ENCODE measurements at places on chromosomes 1 and 21.

GRCh38 chr1:98706173-98706843 lies 44.8 kb downstream of the SNX7 start:
- no peak for DNase-seq

GRCh38 chr1:65167586-65168242 lies 19.7 kb downstream of the AK4 start:
- DNase-seq: no peak

GRCh38 chr21:24852610-24853195 lies 754.6 kb downstream of the MRPL39 start:
- DNase-seq: no peak

DNA sequence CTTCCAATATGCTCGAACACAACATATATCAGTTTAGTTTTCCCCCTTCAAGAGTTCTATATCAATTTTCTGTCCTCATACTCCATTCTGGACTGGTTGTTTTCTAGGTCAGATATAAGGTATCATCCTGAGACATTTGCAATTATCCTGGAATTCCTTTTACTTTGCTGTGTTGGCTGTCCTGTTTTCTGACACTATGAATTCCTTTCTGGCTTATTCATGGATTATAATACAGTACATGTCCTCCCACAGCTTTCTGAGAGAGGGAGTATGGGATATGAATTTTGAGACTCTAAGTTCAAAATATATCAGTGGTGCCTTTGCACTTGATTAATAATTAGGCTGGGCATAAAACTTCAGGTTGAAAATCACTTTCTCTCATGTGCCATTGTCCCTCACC lies 11.9 kb downstream of the PHTF1 start:
- no peak for DNase-seq

- DNase-seq: no peak
Observed at GRCh38 chr1:179775009-179775408, 31.9 kb downstream of the FAM163A start.

GRCh38 chr1:40226192-40226591 lies 21.5 kb upstream of the TMCO2 start:
- DNase-seq: no peak

- DNase-seq: no peak
Observed at GRCh38 chr1:180916771-180917170, 4.1 kb downstream of the KIAA1614 start.

GRCh38 chr1:185846672-185847444 lies 112.7 kb downstream of the HMCN1 start:
- no peak for DNase-seq

- DNase-seq: peak; percentile 81
Observed at GRCh38 chr1:168343566-168343965, 62.9 kb downstream of the TBX19 start.

DNA sequence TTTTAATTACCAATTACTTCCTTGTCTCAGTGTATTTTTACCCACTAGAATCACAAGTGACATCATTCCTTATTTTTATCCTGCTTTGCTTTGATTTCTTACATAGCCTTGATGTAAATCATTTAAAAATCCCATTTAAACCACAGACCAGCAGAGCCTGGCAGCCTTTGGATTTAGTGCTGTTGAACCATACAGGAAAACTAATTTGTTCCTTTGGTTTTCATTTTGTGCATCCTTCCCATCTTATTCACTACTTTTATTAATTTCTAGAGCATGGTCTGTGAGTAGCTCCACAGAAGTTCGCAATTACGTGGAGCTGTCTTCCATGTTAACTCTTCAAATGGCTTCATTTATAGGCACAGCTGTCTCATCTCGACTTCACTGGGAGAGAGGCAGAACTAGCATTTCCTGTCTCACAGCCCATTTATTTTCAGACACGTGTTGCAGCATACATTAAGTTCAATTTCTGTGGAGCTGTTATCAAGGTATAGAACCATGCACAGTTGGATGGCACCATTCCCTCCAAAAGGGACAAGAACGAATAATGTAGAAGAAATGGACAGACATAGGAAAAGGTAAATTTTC lies 235.3 kb downstream of the MRPL39 start:
- no peak for DNase-seq

DNA sequence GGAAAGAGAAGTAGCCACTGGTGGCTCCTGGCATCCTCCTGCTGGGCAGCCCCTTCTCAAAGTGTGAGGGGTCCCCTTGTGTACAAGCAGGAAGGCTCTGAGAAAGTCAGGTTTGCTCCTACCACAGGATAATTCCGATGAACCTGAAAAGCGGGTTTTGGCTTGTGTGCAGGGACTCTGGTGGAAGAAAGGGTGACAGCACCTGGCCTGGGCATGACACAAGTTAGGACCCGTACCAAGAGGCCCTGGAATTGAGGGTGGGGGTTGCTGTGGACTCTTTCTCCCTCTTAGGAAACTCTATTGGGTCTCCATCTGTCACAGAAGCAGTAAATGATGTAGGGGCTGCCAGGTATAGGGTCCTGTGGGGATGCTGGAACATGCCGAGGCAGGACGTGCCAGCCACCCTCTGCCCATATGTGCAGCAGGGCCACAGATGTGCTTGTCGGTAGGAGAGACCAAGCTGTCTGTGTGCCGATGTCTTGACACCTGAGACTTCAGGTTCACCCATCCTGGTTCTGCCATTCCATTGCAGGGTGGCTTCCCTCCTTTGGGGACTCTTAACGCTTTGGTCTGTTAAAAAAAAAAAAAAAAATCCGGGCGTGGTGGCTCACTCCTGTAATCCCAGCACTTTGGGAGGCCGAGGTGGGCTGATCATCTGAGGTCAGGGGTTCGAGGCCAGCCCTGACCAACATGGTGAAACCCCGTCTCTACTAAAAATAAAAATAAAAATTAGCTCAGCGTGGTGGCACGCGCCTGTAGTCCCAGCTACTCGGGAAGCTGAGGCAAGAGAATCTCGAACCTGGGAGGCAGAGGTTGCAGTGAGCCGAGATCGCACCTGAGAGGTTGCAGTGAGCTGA lies 9.8 kb downstream of the C1orf35 start:
- no peak for DNase-seq

- DNase-seq: no peak
Observed at GRCh38 chr1:28646040-28646439, 2.4 kb upstream of the RNU11 start.

- DNase-seq: no peak
Observed at GRCh38 chr1:227775841-227776240, 39.6 kb upstream of the PRSS38 start.

DNA sequence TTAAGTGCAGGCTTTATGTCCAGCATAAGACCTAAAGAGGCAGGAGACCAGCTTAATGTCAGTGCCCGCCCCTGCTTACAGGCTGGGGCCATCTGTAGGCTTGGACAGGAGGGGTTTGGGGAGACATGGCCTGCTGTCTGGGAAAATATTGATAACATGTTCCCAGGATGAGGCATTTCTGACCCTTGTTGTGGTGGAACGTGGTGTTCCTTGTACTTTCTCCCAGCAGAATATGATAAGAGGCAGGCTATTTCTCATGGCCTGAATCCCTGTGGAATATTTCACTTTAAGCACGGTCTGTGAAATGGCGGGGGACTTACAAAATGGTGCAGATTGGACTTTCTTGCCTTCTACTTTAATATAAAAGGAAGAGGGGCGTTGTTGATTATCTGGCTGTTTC lies 41.9 kb upstream of the PLA2G5 start:
- DNase-seq: no peak

DNA sequence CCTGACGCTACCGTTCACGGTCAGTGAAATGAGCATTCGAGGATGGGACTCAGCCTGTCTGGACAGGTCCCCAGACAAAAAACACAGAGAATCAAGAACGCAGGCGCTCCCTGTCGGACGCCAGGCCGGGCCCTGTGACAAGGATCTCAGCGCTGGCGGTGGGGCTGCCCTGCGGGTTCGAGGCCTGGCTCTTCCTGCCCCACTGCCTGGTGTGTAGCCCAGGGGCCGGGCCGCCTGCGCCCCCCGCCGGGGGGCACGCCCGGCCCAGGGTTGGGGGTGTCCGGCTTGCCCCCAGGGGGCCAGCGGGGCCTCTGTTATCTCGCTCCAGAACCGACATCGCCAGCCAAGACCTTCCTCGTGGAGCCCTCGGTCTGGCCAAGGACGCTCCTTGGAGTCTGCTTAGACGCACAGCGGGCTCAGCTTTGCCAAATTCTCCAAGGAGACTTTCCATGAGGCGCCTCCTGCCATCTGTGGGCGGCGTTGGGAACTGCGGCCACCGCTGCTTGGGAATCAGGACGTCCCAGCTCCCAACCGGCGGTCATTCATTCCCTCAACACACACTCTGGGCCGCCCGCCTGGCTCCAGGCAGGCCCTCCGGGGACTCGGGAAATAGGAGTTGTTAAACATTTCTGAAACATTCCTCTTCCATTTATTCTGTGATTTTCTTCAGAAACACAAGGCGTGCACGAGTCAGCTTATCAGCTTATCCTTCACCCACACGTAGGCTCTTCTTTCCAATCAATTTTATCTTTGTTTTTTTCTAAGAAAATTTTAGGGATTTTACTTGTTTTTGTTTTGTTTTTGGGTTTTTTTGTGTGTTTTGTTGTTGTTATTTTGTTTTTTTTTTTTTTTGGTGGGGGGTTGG lies 11.3 kb upstream of the RIPK4 start:
- DNase-seq: peak; percentile 84

DNA sequence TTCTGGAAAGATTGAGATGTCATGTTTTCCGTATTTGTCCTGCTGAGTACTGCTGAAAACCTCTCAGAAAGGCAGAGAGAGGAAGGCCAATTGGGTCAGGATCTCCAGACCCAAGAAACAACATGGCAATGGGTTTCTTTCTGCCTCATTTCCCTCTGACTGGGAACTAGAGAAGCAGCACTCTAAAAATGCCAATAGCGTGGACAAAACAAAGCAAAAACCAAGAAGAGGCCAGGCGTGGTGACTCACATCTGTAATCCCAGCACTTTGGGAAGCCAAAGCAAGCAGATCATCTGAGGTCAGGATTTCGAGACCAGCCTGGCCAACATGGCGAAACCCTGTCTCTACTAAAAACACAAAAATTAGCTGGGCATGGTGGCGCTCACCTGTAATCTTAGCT lies 18.3 kb downstream of the TNFRSF9 start:
- no peak for DNase-seq

DNA sequence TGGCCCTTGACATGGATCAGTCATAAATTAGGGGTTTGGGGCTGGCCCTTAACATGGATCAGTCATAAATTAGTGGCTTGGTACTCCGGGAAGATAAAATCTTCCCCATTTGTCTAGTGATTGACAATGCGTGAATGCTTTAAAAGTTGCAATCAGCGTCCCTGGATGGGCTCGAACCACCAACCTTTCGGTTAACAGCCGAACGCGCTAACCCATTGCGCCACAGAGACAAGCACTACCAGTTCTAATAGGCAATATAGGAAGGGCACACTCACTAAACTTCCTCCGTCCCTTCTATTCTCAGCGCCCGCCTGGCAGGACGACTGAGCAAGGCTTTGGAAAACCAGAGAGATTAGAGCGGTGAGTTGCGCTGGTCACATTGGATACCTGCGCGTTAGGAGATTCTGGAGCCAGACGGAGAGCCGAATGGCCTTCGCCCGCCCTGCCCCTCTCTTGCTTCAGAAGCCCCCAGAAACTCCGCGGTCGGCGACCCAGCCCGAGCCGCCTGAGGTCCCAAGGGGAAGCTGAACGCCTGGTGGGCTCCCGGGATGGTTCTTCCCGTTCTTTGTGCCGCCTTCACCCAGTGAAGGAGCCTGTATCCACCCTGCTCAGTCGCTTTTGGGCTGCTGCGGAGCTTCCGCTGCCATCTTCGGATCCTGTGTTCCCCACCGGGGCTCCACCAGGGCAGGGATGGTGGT lies 235.9 kb downstream of the FAM72C start:
- DNase-seq: no peak

DNA sequence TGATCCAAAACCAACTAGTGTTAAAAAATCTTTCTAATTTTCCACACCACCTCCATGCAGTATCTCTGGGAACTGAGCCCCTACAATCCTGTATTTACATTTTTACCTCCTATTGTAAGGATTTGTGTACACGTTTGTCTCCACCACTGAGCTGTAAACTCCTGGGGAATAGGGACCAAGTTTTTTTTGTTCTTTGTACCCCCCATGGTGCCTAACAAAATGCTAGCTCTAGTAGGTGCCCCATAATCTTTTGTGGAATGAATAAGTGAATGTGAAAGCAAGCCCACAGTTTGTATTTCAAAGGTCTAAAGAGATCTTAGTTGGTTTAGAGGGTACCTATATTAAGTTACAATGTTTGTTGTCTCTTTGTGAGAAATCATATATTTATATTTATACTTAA lies 879 bp upstream of the WLS start:
- no peak for DNase-seq

DNA sequence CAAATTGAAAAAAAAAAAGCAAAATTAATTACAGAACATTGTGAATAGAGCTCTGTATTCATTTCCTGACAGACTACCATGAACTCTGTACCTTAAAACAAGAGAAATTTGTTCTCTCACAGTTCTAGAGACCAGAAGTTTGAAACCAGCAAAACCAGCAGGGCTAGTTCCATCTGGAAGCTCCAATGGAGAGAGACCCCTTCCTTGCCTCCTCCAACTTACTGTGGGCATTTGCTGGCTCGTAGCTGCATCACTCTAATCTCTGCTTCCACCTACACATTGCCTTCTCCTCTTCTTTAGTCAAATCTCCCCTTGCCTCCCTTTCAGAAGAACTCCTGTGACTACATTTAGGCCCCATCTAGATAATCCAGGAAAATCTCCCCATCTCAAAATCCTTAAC lies 56.5 kb downstream of the SYDE2 start:
- DNase-seq: no peak

GRCh38 chr1:42529724-42530181 lies 66.7 kb downstream of the CCDC30 start:
- DNase-seq: no peak

- peak; percentile 6 for DNase-seq
Observed at GRCh38 chr1:104636581-104636980, 886.9 kb downstream of the AMY1C start.

- no peak for DNase-seq
Observed at GRCh38 chr1:51642739-51643142, 25.8 kb downstream of the OSBPL9 start.

- no peak for DNase-seq
Observed at GRCh38 chr1:245894843-245895242, 612.2 kb downstream of the SMYD3 start.

DNA sequence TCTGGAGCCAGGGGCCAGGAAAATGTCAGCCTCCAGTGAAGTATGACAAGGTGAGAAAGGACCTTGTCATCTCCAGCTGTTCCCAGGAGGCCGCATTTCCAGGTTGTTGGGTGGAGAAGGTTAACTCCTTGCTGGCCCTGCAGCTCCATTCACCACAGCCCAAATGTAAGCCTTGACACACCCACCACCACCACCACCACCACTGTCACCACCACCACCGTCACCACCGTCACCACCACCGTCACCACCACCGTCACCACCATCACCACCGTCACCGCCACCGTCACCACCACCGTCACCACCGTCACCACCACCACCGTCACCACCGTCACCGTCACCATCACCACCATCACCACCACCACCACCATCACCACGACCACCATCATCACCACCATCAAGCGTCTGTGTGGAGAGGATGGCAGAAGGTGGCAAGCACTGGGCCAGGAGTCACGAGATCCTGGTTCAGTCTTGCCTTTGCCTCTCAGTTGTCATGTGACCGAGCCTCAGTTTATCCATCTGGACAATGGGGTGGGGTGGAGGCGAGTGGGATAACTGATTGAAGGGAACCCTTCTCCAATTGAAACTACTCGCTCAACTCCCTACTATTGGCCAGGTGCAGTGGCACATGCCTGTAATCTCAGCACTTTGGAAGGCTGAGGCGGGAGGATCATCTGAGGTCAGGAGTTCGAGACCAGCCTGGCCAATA lies 21.2 kb upstream of the FAM131C start:
- no peak for DNase-seq
